Stimulated activated CD8-positive, alpha-beta memory T cell treated with anti-CD3 and anti-CD28 coated beads, Interleukin-15, amount 100 ng/mL, for 24 hours (primary cell): ENCODE measurements at places on chromosomes 1 and 21.
A peak's percentile ranks its signal among the peaks of the same experiment; 100 is the strongest.

GRCh38 chr1:178688244-178688643 is 36.8 kb upstream of the RALGPS2 start:
- DNase-seq = no peak

DNA sequence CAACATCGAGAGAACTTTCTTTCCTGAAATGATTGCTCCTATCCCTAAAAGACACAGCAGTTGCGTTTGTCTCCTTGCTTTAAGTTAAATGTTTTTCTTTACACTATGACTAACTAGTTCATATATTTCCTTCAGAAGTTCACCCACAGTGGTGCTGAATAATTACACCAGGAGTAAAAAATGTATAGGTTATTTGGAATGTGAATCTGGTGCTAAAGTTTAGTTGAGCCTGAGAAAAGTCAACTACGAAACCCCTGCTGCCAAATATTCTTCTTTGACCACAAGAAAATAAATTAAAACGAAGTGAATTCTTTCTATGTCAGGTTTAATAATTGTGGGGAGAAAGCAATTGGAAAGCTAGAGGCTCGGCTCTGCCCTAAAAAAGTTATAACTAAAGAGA is 52.8 kb downstream of the C4BPA start:
- DNase-seq = no peak

- no peak for DNase-seq
These were observed 175.0 kb downstream of the SMYD3 start for GRCh38 chr1:246332078-246332477.

DNA sequence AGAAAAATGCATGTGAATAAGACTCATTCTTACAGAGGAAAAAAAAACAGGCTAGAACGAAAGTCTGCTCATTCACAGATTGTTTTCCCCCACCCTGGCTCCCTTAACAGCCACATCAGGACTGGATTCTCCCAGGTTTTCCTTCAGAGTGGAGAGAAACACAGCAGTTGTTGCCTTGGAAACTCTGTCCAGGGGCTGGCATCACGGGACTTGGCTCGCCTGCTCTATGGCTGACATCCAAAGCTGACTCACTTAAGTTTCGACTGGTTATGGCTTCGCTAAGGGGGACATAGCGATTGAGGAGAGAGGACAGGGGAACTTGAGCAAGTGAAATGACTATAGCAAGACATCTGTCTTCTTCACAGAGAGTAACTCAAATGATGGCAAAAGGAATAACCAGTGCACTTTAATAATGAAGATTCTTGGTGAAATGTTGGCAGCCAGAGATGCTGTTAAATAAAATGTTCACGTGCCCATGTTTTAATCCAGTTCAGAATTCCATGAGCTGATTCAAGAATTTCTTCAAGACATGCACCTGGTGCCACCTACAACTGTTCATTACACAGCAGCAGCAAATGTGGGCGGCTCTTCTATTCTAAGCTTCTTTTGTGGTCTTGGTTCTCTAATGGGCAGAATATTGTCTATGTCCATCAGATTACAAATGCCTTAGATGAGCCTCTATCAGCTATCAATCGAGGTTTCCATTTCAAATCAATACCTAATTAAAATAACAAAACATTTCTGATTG is 21.8 kb downstream of the MIS18A start:
- no peak for DNase-seq

DNA sequence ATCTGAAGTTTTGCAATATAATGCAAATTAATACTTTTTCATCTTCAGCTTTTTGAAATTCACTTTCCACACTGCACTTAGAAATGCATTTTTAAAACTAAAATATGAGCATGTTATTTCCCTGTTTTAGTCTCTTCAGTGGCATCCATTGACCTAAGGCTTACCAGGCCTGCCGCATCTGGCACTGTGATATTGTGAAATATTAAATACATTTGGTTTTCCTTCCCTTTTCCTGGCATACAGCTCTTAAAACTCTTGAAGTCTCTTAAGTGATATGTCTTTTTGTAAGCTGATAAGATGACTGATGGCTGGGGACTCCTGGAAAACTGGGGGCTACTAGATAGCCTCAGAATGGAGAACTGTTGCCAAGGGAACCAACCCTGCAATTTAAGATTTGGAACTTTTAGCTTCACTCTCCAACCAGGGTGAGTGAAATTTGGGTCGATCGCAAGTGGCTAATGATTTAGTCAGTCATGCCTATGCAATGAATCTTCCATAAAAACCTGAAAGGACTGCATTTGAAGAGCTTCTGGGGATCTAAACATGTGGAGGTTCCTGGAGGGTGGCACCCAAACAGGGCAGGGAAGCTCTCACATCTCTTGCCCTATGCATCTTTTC is 75.5 kb upstream of the PDC start:
- no peak for DNase-seq

DNA sequence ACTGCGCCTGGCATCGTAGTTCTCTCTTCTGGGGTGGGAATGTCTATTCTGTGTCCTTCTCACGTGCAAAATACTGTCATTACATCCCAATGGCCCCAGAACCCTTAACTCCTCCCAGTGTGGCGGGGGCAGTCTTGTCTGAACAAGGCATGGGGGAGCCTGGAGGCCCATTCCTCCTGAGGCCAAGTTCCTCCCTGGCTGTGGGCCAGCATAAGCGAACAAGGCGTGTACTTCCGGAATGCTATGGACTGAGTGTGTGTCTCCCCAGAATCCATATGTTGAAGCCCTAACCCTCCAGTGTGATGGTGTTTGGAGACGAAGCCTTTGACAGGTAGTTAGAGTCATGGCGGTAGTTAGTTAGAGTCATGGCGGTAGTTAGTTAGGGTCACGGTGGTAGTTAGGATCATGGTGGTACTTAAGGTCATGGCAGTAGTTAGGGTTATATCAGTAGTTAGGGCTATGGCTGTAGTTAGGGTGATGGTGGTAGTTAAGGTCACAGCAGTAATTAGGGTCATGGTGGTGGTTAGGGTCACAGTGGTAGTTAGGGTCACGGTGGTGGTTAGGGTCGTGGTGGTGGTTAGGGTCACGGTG is 71.0 kb downstream of the PRKCZ start:
- no peak for DNase-seq

GRCh38 chr1:212899845-212900244 is 41.8 kb downstream of the FLVCR1 start:
- no peak for DNase-seq

GRCh38 chr1:8379513-8380186 is 61.7 kb downstream of the SLC45A1 start:
- DNase-seq = no peak

DNA sequence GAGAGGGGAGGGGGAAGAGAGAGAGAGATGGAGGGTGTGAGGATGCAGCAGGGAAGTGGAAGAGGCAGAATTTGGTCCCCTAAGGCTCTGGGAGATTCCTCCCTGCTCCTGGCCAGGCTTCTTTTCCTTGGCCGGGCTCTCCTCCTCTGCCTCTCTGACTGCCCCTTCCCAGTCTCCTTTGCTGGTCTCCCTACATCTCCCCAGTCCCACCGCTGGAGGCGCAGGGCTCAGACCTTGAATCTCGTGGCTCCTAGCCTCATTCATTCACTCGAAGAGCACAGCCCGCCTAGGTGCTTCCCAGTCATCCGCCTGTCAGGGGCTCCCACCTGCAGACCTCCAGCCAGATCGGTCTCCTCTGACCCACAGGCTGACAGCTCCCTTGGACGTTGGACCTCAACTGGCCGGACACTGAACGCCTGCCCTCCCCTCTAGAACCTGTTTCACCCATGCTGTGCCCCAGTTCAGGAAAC is 76.5 kb downstream of the VWA5B1 start:
- DNase-seq = no peak

DNA sequence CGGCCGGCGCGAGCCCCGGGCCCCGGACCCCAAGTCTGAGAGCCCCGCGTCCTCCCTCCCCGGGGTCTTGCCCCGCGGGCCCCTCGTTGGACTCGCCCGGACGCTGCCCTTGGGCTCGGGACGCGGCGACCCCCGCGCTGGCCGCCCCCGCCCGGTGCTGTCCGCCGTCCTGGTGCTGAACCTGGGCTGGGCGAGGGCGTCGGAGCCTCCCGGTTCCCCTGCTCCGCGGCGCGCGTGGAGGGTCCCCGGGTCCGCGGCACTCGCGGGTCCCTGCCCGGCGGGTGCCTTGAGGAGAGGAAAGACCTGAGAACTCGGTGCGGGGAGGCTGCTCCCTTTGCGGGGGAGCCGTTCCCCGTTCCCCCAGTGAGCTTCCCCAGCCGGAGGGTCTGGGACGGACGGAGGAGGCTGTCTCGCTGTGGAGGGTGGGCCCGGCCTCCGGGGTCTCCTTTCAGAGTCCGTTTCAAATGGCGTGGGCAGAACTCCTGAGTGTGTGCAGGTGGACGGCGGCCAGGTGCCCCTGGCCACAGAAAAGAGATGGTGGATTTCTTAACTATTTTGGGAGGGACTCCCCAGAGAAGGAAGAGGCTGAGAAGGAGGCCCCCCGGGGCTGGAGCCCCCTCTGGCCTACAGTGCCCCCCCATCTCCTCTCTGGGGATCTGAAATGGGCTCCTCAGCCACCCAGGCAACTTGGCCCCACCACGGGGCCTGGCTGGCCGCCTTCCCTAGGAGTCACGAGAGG is 595 bp downstream of the GABRD start:
- no peak for DNase-seq

DNA sequence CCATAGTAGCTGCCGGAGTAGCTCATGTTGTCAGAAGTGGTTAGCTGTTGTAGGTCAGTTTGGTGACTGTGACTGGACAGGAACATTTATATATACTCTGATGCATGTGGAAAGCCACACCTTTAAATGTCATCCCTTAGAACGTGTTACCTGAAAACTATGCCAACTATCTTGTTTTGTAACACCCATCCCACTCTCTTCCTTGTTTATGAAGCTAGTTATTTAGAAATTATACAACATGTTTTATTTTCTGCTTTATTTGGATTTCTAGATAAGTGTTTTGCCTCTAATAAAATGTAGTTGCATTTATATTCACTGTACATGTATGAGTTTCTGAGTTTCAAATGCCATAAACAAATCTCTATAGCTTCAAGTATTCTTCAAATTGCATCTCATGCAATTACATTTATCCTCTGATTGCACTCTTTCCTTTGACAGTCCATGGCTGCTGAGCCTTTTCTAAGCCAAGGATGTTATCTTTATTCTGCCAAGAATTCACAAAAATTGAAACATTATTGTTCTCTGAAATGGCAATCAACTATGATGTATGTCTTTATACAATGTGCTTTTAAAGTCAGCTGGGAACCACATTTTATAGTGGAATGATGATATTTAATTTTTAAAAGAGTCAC is at the start of gene KRTAP19-7:
Gene KRTAP19-7 (minus strand): TSS at position 51 of the 632 bp plus-strand sequence. CDS start 25 bp downstream, at position 26.
- DNase-seq = no peak

DNA sequence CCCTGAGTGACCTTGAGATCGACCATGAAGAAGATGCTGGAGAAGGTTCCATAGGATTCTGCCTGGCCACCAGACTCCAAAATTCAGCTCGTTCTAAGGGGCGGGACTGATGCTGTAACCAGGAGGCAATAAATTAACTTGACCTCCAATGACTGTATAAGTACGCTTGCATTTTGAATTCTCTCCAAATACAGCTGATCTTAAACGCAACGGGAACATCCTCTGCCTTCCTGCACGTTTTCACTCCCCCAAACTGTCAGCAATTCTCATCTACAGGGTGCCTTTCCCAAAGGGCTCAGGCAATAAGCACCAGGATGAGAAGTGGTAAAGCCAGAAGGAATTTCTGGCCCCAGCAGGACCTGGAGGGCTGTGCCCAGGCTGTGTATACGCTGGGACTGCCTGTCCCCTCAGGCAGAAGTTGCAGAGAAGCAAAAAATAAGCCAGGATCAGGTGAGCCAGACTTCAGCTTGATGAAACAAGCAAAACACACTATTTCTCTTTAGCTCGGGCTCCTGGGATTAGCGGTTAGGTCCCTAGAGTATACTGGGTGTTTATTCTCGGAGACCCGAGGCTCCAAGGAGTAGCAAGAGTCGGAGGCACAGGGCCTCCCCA is 124.8 kb downstream of the LRIG2 start:
- DNase-seq = no peak

DNA sequence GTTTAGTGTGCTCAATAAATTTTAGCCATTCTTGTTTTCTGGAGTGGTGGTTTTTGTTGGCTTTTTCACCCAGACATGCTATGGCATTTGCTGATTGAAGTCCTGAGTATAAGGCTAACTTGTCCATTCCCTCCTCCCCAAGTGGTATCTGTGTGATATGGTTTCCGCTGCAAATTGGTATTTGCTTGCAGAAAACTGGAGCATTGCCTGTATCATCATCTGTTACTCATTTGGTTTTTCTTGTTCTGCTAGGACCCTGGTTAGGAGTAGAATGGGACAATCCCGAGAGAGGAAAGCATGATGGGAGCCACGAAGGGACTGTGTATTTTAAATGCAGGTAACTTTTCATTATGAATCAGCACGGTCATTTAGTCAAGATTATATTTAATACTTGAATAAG is 34.0 kb downstream of the TBCE start:
- DNase-seq = no peak

GRCh38 chr1:229368347-229368746 is 25.5 kb upstream of the CCSAP start:
- DNase-seq = no peak

GRCh38 chr1:3441410-3441847 is 13.0 kb upstream of the ARHGEF16 start:
- DNase-seq = no peak

DNA sequence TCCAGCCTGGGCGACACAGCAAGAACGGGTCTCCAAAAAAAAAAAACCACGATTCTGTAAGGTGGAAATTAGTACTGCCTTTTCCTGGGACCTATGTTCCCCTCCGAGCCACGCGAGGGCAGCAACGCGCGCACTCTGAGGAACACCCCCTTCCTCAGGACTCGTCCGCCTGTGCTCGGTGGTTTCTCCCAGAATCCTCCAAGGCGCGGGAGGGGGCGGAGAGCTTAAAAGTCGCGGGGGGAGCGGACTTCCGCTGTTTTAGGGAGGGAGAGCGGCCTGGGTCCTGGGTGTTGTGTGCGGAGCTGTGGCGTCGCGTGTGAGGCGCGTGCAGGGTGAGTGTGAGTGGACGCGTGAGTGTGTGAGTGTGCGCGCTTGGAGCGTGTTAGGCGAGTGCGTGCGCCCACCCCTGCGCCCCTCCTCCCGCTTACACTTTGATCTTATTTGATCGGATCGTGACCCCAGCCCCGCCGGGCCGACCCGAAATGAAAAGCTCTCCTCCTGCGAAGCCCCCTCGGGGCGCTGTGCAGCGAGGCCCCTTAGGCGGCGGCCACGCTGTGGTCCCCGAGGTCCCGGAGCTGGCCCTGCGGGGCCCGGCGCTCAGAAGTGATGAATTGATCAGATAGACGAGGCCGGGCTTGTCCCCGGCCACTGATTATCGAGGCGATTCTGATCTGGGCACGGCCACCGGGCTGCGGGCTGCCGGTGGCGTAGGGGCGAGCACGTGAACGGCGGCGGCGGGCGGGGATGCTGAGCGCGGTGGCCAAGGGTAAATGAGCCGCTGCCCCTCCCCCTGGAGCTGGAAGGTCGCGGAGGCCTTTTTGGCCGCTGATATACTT is 9.6 kb downstream of the TMEM167B start:
- DNase-seq = peak; percentile 87

DNA sequence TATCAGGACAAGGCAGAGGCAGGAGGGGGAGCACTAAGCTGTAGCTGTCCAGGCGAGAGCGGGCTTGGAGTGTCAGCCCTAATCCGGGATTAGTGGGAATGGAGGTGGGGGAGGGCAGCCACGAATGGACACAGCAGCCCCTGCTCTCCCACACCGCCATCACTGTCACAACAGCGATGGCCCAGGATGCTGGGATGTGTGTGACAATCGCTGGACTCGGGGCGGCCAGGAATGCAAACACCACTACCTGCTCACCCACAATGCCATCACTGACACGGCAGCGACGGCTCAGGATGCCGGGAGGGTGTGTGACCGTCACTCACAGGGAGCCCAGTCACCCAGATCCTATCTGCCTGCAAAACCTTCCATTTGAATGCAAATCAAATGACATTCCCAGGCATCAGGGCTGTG is 2.9 kb downstream of the C2CD2 start:
- no peak for DNase-seq
